A549 treated with DMSO at 1 μM for 4 hours (cell line): ENCODE measurements at places on chromosomes 5 and 9. TPM values are rescaled to one million over a fixed set of nuclear protein-coding genes. Genes with fewer than 3 reads are reported as not detected.

ZNF483 gene
- 0.62 to 1.7 TPM (median 0.76 TPM) in 5 replicates for total RNA-seq

IQGAP2 gene
- 1.0 to 1.4 TPM (median 1.3 TPM) in 5 replicates for total RNA-seq

RHOBTB3 gene
- total RNA-seq, result 7.3 to 9.3 TPM (median 8.0 TPM) in 5 replicates

SHISAL2B gene
- not detected in 5 replicates for total RNA-seq

REEP2 gene
- total RNA-seq, result 5.4 to 7.7 TPM (median 7.0 TPM) in 5 replicates

PPIC gene
- total RNA-seq, result 13.1 to 16.4 TPM (median 15.6 TPM) in 5 replicates

OR1Q1 gene
- total RNA-seq, result not detected in 5 replicates

SLC27A6 gene
- total RNA-seq, result 0.03 TPM in 1 of 5 replicates, not detected in the others

SLCO4C1 gene
- 0.03 TPM in 1 of 5 replicates, not detected in the others for total RNA-seq

CNTFR gene
- 0.07 to 0.20 TPM (median 0.13 TPM) in 4 of 5 replicates, not detected in the other for total RNA-seq

CKMT2 gene
- total RNA-seq, result not detected in 5 replicates

PHF24 gene
- 0.07 to 0.18 TPM (median 0.17 TPM) in 5 replicates for total RNA-seq

FRMD3 gene
- total RNA-seq, result 1.5 to 2.7 TPM (median 2.1 TPM) in 5 replicates

NKD2 gene
- total RNA-seq, result 8.7 to 13.3 TPM (median 10.7 TPM) in 5 replicates

SLC6A18 gene
- total RNA-seq, result not detected in 5 replicates

TAF11L3 gene
- not detected in 5 replicates for total RNA-seq

SPIN1 gene
- total RNA-seq, result 37.5 to 46.4 TPM (median 44.5 TPM) in 5 replicates

IFNA2 gene
- total RNA-seq, result not detected in 5 replicates

CD14 gene
- 3.6 to 4.4 TPM (median 4.0 TPM) in 5 replicates for total RNA-seq

CER1 gene
- not detected in 5 replicates for total RNA-seq

CARTPT gene
- not detected in 5 replicates for total RNA-seq

SELENOP gene
- 0.10 to 0.72 TPM (median 0.42 TPM) in 5 replicates for total RNA-seq

SLC25A2 gene
- not detected in 5 replicates for total RNA-seq

IL4 gene
- total RNA-seq, result not detected in 5 replicates

IL7R gene
- 0.36 to 1.0 TPM (median 0.70 TPM) in 5 replicates for total RNA-seq

PAPPA gene
- 27.7 to 47.1 TPM (median 38.6 TPM) in 5 replicates for total RNA-seq

LCN1 gene
- not detected in 5 replicates for total RNA-seq

RAPGEF6 gene
- 6.4 to 9.3 TPM (median 7.6 TPM) in 5 replicates for total RNA-seq

STPG3 gene
- not detected in 5 replicates for total RNA-seq

HRH2 gene
- 0.49 to 0.89 TPM (median 0.79 TPM) in 5 replicates for total RNA-seq
